ENCODE measurements at places on chromosomes 6 and 20.

- no peak for DNase-seq
These were observed 637.1 kb upstream of the CITED2 start for GRCh38 chr6:140011537-140011936.

DNA sequence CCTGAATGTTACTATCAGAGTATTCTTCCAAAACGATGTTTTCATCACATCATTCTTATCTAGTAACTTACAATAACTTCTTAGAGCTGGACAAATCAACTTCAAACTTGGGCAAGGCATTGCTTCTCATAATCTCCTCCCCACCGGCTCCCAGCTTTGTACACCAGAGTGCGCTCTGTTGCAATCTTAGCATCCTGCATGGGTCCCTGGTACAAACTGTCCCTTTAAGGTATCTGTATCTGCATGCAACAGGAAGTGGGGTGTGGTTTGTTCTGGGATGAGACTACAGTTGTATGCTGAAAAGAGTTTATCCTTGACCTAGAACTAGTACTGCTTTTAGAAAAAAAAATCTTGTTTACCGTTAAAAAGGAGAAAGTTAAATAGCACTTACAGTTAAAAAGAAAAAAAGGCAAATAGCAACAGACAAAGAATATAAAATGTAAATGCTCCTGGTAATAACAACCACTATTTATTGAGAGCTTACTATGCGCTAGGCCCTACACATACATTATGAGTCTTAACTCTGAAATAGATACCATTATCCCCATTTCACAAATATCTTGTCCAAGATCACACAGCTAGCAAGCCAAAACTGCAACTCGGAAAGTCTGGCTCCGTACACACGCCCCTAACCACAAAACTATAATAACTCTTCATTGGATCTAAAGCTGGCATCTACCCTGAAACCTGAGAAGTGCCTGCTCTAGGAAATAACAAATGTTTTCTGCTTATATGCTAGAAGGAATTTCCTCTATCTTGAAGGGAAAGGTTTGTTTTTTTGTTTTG, 9.8 kb upstream of the HECA start:
- DNase-seq, result peak; percentile 43

- DNase-seq, result no peak
These were observed 296.2 kb downstream of the FARS2 start for GRCh38 chr6:5557506-5557905.

GRCh38 chr6:33080127-33081089, 4.6 kb downstream of the HLA-DPB1 start:
- peak; percentile 67 for DNase-seq

DNA sequence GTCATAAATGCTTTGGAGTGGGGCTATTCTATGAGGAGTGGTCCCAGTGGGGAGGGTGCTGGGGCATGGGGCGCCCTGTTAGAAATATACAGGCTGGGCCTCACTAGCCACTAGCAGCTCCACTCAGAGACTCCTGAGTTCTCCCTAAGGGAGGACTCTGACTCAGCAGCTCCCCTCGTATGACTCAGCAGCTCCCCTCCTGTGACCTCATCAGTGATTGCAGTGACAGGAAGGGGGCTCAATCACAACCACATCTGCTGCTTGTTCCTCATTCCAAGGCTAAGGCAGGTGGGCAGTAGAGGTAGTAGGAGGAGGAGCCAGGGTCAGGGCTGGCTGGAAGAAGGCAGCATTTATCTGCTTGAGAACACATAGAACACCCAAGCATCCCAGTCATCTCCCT, 73.7 kb downstream of the PRND start:
- no peak for DNase-seq

DNA sequence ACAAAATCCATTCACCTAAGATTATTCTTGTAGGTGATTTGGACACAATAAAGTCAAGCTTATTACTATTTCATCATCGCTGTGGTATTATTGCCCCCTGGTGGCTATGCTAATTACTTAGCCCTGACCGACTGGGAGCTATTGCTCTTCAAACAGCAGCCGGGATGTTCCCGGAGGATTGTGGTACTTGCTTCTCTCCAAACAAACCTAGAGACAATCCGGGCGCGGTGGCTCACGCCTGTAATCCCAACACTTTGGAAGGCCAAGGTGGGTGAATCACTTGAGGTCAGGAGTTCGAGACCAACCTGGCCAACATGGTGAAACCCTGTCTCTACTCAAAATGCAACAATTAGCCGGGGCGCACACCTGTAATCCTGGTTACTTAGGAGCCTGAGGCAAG, 15.4 kb upstream of the STMND1 start:
- peak; percentile 65 for DNase-seq

DNA sequence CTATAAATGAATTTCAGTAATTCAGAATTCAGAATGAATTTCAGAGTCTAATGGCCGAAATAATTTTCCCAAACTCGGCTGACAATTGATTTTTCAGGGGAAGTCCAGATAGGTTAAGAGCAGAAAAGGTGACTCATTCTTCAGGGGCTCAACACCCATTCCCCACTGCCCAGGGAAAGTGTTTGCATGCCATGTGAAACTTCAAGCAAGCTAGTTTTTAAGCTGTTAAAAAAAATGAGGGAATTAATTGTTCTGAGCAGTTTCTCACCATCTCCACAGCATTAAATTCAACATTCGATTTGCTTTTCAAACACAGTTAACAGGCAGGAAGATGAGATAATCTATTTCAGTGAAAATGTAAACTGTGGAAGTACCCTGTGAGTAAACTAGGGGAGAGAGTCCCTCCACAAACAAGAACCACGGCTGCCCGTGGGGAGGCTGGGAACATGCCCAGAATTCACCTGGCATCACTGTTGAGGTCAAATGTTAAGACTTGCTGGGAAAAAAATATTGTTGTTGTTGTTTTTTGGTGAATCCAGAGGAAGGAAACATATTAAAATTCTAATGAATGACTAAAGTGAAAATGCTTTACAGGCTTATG, 650.8 kb upstream of the AGPAT4 start:
- peak; percentile 63 for DNase-seq

GRCh38 chr20:45550765-45551164, 3.6 kb upstream of the EPPIN start:
- no peak for DNase-seq

DNA sequence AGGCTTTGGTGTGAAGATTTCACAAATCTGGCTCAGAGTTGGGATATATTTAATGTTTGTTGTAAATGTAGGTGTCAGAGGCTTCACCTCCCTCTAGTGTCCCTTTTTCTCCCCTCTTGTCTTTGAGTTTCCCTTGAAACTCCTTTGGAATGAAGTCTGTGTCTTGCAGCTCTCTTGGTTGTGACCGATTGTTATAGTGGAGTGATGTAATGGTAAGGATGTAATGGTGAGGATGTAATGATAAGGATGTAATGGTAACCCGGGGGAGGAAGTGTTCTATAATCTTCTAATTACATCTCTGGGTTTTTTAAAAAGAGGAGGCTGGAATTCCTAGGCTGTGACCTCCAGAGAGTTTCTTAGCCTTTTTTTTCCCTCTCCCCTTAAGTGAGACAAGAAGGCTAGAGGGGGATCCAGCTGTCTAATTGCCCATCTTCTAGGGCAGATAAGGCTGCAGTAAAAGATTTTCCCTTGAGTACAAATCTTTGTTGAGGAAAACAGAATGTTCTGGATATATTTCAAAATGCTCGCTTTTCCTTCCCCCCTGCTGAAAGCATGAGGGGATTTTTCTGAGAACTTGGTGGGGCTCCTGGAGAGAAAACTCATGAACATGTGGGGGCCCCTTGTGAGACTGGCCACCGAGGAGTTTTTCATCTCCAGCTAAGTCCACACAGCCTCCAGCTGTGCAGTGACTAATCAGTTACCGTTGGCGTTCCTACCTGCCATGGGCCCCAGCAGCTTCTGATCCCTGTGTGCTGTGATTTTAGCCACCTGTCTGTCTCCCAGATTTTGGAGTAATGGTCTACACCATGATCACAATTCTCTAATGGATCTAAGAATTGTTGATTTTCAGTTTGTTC, 156.7 kb upstream of the PMEPA1 start:
- no peak for DNase-seq

DNA sequence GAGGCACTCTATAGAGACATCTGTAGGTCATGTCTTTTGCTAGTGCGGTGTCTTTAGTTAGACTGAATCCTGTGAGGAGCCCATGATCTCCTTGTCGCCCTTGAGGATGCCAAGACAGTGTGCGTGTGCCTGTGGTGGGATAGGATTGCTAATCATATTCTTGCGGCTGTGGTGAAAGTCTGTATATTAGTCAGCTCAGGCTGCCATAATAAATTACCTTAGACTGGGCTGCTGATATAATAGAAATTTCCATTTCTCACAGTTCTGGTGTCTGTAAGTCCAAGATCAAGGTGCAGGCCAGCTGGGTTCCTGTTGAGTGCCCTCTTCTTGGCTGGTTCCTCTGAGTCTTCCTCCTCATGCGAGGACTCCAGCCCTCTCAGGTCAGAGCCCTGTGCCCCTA, 141.2 kb downstream of the JARID2 start:
- DNase-seq, result no peak

- no peak for DNase-seq
These were observed 67.5 kb downstream of the RNGTT start for GRCh38 chr6:88895911-88896310.

DNA sequence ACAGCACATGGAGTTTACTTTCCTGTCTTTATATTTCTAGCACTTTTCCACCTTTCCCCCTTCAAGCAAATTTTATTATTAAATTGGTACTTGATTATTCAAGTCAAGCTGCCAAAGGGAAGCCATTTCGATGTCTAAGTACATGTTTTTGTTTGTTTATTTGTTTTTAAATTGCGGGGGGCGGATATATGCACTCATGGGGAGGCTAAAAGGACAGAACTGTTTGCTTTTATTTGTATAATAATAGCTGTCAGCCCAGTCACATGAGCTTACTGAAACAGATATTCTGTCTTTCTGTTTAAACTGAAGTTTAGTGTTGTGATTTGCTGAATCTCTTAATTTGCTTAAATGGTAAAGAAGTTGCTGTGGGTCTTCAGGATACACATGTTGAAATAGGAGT, 49.6 kb upstream of the PLCG1 start:
- DNase-seq, result no peak

GRCh38 chr6:77456531-77457248, 6.6 kb downstream of the HTR1B start:
- no peak for DNase-seq

DNA sequence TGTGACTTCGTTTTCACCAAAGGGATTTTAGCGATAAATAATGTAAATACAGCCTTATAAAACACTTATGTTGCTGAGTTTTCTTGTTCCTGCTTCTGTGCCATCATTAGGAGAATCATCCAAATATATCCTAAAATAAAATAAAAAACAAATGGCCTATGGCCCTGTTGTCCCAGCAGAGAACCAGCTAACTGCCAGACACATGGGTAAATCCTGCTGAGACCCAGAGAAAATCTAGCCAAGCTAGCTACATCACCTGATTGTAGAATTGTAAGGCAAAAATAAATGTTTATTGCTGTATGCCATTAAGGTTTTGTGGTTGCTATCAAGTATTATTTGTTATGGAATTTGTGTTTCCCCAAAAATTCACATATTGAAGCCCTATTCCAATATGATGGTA, 631.2 kb upstream of the SYNCRIP start:
- no peak for DNase-seq

DNA sequence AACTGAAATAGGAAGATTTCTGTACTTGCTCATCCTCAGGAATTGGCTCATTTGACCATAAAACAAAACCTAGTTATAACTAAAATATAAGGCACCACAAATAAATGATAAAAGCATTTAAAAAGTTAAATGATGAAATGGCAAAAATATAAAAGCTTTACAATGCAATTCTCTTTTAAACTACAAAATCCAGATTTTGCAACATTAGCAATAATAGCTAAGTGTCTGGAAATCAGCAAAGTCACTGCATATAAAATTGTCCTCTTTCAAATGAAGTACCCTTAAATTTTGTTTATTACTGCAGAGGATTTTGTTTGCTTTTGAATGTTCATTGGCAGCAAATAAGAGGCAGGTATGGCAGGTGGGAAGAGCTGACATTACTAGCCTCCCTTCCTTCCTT, 270.4 kb upstream of the RSPO3 start:
- DNase-seq, result no peak

DNA sequence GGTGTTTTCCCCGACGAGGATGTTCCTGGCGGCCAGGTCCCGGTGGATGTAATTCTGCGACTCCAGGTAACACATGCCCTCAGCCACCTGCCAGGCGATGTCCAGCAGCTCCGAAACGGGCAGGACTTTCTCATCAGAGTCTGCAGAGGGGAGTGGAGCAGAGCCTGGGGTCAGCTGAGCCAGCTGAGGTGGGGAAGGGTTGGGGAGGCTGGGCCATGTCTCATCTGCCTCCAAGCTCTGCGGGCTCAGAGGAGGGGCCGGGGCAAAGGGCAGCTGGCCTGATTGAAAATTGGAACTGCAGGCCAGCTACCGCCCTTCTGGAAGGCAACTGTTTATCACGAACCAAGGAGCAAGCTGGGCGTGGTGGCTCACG, 6.4 kb downstream of the PTK6 start:
- peak; percentile 46 for DNase-seq

DNA sequence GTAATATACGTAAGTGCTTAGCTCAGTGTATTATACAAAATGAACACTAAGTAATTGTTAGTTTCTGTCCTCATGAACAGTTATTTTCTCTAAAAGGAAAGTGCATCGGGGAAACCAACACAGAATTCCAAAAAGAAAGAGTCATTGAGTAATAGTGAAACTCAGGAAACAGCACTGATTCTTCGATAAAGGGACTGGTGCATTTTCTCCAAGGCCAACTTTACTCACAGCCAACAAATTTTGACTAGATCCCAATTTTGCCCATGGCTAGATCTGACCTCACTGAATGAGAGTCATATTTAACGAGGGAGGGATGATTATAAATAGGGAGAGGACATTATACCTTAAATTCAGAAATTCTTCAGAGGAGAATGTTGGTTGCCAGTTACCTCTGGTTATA, 390.9 kb upstream of the NRSN1 start:
- no peak for DNase-seq

DNA sequence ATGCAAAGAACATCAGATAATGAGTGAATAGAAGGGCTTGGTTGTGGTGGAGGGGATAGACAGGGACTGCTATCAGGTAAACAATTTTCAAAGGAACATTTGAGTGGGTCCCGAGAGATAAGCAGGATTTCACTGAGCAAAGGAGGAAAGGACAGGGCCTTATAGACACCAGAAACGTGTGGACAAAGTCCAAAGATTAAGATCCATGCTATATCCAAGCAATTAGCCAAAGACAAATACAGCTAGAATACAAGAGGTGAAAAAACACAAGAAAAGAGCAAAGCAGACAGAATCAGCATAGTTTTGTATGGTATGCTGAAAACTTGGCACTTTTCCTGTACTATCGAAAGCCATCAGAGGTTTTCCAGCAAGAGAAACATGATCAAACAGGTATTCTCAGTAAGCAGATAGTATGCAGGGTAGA, 59.8 kb downstream of the CDK19 start:
- no peak for DNase-seq

Data from right lobe of liver (tissue), 6 donors.